ENCODE measurements at places on chromosomes 2 and 18.

DNA sequence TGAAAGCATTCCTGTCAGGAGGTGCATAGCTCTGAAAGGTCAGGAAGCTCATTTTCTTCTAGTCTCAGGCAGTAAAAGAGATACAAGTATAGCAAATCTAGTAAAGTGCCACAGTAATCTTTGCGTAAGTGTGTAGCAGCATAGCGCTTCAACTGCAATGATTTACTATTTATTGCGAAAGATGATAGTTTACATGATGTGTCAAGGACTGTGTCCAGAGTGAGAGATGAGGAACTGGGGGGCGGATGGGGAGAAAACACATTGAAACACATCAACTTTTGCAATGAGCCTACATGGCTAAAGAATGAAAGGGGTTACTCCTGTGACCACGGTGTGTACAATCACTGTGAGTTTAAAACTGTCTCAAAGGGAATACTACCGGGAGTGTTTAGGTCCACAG lies 644.4 kb downstream of the GALR1 start:
- DNase-seq: no peak

GRCh38 chr2:64686283-64686956 lies 32.7 kb upstream of the SERTAD2 start:
- DNase-seq: no peak

DNA sequence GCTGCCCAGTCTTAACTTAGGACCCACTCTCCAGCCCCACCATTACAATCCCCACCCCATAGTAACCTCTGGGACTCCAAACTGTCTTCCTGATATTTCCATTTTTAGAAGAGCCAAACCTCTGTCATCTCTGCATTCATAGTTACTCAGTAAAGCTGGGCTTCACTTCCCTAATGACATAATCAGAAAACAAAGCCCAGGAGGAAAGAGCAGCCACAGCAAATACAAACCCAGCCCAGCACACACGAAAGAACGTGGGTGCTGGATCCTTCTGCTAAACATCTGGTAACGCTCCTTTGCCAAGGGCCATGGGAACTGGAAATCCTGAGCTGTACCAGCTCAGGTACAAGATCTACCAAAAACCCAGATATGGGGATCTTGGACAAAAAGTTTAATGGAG lies 36.8 kb upstream of the RIOK3 start:
- DNase-seq: no peak

- DNase-seq: no peak
These were observed 197.5 kb downstream of the IRS1 start for GRCh38 chr2:226601881-226602662.

DNA sequence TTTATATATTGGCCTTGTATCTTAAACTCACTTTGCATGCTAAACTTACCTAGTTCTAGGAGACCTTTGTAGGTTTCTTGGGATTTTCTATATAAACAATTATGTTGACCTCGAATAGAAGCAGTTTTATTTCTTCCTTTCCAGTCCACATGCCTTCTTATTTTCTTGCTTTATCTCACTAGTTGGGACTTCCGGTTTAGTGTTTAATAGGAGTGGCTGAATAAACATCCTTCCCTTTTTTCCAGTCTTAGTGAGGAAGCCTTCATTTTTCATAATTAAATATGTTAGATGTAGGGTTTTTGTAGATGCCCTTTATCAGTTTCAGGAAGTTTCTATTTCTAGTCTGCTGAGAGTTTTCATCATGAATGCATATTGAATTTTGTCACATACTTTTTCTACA lies 347.3 kb upstream of the HNRNPA3 start:
- peak; percentile 12 for DNase-seq

DNA sequence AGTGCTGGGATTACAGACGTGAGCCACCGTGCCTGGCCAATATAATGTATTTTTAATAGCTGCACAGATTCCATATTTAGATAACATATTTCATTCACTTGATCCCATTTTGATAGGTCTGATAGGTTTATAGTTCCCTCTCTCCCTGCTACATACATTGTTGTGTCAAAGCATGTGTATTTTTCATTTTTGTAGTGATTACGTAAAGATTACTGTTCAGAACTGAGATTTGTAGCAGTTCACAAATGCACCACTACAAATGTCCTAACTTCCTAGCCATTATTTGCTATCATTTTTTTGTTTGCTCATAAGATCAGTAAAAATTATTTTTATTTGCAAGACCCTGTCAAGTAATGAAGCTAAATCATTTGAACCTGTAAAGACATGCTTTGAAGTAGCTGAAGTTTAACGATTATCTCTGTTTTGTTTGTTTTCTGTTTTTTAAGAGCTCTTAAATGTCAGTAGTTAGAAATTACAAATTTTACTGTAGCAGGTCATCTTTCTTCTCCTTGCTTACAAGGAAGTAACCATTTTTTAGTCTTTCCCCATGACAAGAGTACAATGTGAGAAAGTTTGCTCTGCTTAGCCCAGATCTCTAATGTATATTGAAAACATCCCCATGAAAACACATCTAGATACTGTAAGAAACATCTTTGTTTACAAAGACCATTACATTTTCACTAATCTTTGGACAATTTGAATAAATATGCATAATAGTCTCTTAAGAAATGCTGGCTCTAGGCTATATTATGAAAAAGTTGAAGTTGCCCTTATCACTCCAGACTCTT lies 54.1 kb downstream of the EML4 start:
- no peak for DNase-seq

DNA sequence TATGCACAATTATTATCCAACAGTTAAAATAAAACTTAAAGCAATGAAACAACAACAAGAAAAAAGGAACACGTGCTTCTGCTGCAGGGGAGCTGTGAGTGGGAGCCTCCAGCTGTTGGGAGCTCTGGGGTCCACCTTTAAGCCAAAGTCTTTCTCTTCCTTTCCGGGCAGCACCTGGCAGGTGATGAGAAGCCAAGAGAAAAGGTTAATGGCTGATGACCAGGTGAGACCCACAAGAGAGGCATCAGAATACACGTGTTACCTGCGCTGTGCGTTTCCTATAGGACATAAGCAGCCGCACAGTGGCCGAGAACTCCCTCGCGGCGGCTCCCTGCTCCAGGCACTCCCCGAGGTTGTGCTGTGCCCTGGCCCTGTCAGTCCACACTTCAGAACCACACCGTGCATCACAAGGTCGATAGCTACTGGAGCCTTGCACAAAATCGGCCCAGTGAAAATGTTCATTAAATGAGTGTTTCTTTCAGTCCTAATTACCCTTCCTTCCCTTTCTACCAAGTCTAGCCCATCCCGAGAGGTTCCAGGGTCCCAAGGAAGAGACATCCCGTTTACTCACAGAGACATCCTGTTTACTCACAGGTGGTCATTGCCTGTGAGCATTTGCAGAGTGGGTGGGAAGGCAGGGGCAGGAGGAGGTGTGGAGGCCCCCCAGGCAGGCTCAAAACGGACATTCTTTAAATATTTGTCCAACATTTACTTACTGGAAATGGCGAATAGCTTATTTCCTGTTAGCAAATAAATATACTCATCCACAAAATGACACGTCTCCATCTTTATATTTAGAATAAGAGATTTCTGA lies 44.9 kb upstream of the ASB18 start:
- DNase-seq: no peak

- no peak for DNase-seq
These were observed 69.7 kb downstream of the UGGT1 start for GRCh38 chr2:128160616-128161275.

DNA sequence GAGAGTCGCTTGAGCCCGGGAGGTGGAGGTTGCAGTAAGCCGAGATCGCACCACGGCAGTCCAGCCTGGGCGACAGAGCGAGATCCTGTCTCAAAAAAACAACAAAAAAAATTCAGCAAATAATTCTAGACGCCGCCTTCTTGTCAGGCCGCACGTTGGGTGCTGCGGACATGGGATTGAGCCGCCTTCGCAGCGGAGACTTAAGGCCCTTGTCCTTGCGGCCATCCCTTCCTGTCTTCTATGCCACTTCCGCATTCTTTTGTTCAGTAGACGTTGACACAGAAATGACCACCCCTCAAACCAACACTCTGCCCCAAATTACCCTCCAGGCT lies 15.8 kb downstream of the PTPN18 start:
- no peak for DNase-seq

DNA sequence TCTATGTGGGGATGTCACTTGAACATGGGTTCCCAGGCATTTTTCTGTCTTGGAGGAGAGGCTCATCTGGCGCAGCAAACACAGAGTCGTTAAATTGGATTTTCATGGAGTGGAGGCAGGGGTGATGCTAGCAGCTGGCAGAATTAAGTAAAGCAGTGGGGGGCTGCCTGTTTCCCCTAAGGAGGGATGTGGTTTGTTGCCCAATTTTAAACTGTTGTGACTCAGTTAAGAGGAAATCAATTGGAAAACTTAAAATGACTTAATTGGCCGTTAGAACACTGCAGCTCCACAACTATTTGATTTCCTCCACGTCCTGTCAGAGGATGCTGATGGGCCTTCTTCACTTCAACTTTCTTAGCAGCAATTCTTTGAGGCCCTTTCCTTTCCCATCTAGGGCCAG lies 354.1 kb upstream of the ATP5MC3 start:
- peak; percentile 6 for DNase-seq

DNA sequence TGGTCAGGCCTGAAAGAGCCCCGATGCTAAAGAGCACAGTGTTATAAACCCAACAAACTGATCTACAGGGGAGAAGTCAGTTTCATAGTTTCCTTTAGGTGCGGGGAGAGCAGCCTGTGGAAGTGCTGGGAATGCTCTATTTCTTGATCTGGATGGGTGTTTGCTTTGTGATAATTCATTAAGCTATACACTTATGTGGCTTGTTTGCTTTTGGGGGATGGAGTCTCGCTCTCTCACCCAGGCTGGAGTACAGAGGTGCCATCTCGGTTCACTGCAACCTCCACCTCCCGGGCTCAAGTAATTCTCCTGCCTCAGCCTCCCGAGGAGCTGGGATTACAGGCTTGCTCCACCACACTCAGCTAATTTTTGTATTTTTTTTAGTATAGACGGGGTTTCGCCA lies 30.1 kb upstream of the CEP68 start:
- DNase-seq: no peak

DNA sequence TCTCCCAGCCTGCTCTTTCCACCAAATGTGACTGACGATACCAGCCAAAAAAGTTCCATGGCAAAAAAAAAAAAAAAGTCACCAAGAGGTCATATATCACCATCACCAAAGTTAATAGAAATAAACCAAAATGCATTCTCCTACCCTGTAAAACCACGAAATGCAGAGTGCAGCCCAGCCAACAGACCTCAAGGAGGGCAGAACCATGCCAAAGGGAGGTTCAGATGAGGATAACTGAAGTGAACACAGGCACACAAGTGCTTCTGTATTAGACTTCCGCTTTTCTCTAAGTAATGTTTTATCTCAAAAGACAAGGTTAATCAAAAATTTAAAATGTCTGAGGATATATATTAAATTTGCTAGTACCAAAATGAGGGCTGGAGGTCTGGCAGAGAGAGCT lies 5.5 kb downstream of the SERPINE2 start:
- DNase-seq: peak; percentile 60
